ENCODE measurements at places on chromosomes 5 and 9.

GRCh38 chr5:136004436-136004835 lies 24.4 kb upstream of the TGFBI start:
- no peak for DNase-seq

DNA sequence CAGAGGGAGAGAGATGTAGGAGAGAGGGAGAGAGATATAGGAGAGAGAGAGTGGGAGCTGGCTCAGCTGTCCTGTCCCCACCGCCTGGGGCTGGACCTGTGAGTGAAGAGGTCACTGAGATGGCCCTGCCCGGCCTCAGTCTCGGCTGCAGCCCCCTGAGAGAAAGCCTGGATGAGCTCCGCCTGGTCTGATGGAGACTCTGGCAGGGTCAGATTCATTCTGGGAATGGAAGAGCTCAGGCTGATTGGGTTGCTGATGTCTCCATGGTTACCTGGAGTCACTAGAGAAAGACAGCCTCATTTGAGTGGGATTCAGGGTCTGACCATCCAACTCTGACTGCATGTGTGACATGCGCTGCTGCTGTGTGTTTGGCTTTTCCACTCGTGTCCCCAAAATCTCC lies 27.1 kb upstream of the SEMA4D start:
- no peak for DNase-seq

DNA sequence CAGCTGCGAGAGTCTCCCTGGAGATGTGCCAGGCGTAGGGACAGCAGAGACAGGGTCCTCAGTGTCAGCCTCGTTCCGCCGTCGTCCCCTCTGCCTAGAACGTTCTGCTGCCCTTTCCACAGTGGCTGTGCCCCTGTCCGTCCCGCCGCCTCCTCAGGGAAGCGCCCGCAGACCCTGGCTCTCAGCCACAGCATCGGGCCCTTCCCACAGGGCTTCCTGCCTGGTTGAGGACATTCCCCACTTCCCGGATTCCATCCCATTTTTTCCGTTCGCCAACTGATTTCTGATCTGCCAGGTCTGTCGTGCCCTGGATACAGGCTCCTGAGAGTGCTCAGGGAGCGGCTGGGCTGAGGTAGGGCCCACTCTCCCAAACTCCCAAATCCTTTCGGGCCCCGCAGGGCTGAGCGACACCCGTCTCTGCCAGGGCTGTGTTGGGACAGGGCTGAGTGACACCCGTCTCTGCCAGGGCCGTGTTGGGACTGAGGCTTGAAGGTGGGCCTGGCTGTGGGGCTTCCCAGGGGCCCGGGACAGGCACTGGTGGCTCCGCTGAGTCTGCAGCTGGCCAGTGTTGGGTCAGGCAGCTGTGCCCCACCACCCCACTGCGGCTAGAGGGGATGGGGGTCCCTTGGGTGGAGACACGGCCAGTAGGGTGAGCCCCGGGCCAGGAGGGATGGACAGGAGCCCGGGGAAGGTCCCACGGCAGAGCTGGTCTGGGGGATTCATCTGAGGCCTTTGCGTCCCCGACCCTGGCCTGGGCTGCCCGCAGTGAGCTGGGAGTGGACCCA lies 15.9 kb downstream of the DNLZ start:
- no peak for DNase-seq

GRCh38 chr9:107260437-107261081 lies 22.5 kb upstream of the RAD23B start:
- no peak for DNase-seq

GRCh38 chr5:160604484-160604883 lies 182.8 kb downstream of the PTTG1 start:
- DNase-seq = no peak

- DNase-seq = no peak
These were observed 212.3 kb downstream of the TRIM36 start for GRCh38 chr5:114957384-114957783.

GRCh38 chr9:122819326-122819725 lies 9.1 kb downstream of the PDCL start:
- DNase-seq = no peak
